ENCODE measurements at places on chromosomes 1 and 21.

DNA sequence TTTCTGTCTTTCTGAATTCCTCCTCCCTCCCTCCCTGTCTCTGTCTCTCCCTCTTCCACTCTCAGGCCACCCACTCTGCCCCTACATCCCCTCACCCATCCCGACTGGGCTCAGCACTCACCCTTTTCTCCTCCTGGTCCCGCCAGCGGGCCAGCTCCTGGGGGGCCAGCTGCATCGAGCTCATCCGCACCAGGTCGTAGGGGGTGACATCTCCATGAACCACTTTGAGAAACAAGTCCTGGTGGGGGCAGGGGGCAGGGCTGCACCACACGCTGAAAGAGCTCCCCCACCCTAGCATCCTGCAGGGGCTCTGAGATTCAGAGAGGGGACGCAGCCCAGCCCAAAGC lies 17.8 kb downstream of the SPOCD1 start:
- no peak for DNase-seq

DNA sequence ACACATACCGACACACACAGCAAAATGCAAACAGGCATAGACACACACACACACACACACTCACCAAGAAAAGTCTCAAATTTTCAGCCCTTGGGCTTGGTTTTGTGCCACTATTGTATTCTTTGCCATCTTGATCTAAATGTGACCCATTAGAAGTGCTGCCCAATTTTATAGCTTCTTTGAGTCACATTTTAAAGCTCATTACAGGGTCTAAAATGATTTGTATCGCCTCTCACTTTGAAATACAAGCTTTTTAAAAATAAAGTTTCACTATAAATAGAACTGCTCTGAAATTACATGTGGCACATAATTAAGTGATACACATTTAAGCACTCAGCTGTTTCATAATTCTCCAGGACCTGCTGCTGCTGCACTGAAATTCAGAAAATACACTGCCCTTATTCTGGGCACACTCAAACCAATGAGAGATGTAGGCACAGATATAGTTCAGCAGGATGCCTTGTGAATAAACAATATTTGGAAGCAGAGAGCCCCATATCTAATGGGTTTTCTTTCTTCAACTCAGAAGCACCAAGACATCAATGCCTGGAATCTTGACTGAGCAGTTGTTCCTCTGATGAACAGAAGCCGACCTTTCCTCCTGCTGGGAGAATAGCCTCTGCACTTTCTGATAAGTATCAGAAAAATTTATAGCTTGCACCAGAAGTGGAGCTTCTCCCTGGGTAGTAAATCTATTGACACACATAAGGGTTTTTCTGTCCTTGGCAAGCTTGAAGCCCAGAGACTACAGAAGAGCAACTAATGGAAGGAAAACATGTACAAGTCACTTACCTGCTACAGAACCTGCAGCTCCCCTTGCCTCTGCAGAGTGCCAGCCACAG lies 37.0 kb upstream of the PLPPR4 start:
- no peak for DNase-seq

DNA sequence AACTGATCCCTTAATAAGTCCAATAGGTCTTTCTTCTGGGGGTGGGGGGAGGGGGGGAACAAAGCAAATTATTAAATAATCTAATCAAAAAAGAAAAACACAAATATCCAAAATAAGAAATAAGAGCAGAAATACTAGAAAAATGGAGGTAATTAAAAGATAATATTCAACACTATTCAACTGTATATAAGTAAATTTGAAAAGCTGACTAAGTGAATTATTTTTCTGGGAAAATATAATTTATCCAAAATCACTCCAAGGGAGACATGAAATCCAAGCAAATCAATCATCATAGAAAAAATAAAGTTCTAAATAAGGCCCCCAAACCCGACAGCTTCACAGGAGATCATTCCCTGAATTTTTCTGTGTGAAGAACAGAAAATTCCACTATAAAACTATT lies 18.8 kb downstream of the VPS26C start:
- DNase-seq = no peak

DNA sequence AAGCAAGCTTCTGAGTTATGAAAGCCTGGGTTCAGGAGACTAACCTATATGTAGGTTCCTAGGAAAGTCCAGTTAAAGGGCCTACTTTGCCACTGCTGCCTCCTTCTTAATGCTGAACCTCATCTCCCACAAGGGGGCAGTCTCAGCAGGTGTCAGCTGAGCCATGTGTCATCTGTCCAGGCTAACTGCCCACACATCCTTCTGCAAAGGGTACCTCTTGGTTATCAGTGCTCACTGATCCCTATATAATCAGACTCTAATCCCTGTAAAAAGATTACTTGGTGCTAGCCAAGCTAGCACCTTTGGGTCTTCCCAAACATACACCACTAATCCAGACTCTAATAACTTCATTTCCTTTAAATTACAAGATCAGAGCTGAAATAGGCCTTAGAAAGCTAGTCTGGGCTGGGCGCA lies 9.0 kb downstream of the PRDX1 start:
- DNase-seq = peak; percentile 30

DNA sequence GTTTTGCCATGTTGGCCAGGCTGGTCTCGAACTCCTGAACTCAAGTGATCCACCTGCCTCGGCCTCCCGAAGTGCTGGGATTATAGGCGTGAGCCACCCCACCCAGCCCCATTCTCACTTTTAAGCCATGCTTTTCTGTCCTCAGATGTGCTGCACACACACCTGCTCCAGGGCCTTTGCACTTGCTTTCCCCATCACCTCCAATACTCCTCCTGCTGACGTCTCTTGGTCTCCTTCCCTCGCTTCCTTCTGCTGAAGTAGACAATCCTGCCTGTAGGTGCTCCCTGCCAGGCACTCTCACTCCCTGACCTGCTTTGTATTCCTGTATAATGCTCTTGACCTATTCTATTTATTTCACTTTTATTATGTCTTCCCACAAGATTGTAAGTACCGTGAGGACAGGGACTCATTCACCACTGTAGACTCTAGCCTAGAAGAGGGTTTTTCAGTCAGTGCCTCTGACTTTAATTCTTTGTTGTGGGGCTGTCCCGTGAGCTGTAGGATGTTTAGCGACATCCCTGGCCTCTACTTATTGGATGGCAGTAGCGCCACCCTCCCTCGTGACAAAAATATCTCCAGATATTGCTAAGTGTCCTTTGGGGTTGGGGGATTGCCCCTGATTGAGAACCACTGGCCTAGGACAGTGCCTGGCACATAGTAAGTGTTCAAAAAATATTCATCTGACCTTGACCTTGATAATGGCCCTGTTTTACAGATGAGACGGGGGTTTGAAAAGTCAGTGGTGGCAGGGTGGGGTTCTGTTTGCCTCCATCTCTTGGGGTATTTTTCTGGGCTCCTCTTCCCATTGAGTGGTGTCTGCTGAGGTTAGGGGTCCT lies 4.6 kb downstream of the TNFRSF1B start:
- no peak for DNase-seq

GRCh38 chr1:107413546-107413945 lies 272.7 kb downstream of the NTNG1 start:
- no peak for DNase-seq

GRCh38 chr1:169462385-169462784 lies 23.4 kb downstream of the SLC19A2 start:
- no peak for DNase-seq

DNA sequence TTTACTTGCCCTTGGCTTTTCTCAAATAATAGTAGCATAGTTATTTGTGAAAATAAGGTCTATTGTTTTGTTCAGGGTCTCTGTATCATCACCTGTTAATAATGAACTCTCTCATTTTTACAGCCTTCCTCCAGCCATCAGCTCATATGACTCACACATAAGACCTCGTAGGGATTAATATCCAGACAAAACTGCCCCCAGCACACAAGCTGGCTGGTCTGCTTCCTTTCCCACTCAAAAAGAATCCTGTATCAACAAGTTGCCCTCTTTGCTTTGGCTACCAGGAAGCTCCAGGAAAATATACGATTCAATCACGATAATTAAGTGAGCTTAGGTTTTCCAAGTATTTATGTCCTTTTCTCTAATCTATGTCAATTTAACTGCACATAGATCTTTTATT lies 119.2 kb downstream of the DMRTB1 start:
- DNase-seq = no peak

- DNase-seq = no peak
These were observed 27.3 kb upstream of the A3GALT2 start for GRCh38 chr1:33348194-33348593.

- DNase-seq = no peak
These were observed 2.4 kb upstream of the TMEM52 start for GRCh38 chr1:1921459-1921862.

DNA sequence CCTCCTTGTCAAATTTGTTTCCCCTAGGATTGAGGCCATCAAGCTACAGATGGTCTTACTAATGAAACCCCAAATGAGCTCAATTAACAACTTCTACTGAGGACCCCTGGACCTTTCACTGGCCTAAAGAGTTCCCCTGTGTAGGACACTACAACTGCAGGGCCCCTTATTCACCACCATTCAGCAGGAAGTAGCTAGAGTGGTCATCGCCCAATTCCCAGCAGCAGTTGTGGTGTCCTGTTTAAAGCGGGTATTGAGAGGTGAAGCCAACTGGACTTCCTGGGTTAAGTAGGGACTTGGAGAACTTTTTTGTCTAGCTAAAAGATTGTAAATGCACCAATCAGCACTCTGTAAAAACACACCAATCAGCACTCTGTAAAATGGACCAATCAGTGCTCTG lies 1466.9 kb downstream of the KCNT2 start:
- DNase-seq = no peak

GRCh38 chr1:225533238-225533637 lies 105.4 kb upstream of the LBR start:
- no peak for DNase-seq

Data from NCI-H524 treated with DMSO at 0.1 percent for 48 hours (cell line).